ENCODE measurements at places on chromosomes 16 and 17. TPM values are rescaled to one million over a fixed set of nuclear protein-coding genes. Genes with fewer than 3 reads are reported as not detected.

- no peak for DNase-seq
Observed at GRCh38 chr16:76946879-76947278, 244.1 kb upstream of the MON1B start.

Gene VPS25
- 68.4 TPM for polyA plus RNA-seq

- DNase-seq = no peak
Observed at GRCh38 chr17:32483451-32484019, 3.3 kb upstream of the CDK5R1 start.

DNA sequence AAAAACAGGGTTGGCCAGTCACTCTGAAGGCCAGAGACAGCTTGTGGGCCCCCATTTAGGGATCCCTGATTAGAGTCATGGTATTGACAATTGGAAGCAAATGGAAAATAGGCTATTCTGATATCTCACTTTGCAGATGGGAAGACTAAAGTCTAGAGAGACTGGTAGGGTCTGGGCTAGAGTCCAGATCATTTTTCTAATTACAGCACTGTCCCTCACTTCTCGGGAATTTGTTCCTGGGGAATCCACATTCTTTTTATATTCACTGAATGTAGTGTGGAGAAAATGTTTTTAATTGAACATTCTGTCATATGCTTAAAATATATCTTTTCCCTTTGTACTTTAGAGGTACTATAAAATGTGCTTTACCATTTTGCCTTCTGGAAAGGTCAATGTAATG lies 1.1 kb downstream of the KATNIP start:
- no peak for DNase-seq

- no peak for DNase-seq
Observed at GRCh38 chr17:55705847-55706246, 16.8 kb downstream of the TMEM100 start.

DNA sequence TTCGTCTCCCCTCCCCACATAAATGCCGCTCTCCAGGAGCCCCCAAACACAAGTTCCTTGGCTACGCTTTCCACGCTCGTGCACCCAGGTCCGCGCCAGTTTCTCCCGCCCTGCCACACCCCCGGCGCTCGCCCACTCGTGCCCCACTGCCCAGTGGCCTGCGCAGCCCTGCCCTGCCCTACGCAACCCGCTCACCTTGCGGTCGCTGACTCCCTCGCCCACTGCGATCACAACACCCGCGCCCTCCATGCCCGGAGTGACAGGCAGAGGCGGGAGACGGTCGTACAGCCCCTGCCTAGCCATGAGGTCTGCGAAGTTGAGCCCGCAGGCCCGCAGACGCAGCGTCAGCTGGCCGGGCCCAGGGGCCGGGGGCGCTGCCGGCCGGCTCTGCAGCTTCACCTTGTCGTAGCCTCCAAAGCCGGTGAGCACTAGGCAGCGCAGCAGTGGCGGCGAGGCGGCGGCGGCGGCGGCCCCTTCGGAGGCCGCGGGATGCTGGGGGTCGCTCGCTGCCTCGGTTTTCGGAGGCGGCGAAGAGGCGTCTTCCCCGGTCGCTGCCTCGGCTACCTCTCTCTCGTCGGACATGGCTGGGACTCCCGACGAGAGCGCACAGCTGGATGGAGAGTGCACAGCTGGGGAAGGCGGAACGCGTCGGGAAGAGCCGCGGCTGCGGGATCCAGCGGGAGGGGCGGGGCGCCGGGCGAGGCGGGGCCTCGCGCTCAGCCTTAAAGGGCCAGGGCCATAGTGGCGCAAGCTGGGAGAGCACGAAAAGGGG lies at the start of gene VAT1:
VAT1 (minus strand) TSS at position 645 of the 772 bp plus-strand sequence; CDS start at position 582, 63 bp downstream.
- peak; percentile 82 for DNase-seq

GRCh38 chr17:63361182-63361581 lies 84.9 kb downstream of the CYB561 start:
- no peak for DNase-seq

DNA sequence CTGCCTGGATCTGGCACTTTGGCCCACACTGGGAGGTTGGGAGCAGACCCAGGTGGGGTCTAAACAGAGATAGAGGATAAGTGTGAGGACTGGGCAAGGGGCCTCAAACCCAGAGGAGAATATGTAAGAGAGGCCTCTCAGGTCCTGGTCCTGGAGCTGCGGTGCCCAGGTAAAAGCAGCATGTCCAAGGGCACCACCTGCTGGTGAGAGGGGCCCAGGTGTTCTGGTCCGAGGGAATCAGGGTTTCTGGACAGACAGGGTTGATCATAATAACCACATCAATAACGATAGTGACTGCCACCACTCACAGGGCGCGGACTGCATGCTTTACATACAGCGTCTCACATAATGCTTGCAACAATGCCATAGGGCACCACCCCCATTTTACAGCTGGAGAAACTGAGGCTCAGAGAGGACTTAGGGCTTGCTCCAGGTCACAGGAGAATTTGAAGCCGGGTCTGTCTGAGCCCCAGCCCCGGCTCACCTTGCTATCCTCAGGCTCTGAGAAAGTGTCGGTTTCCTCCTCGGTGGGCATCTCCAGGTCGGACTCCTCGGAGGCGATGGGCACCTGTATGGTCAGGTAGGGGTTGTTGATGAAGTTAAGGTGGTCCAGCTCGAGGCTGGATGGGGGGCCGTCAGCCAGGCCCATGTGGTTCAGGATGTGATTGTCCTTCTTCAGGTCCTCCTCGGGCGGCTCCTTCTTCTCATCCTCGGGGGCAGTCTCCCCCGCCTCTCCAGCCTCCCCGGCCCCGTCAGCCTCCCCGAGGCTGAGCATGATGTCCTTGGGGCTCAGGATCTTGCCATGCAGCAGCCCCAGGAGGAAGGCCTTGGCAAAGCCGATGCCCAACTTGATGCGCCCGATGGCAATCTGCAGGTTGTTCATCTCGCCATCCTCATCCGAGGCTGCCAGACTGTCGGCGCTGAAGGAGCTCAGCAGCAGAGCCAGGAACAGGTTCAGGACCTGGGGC lies 19.1 kb upstream of the CD79B start:
- DNase-seq = no peak

- DNase-seq = no peak
Observed at GRCh38 chr16:10668322-10669045, 26.2 kb downstream of the TEKT5 start.

- no peak for DNase-seq
Observed at GRCh38 chr16:2822158-2822495, 5.1 kb downstream of the PRSS21 start.

Gene SMIM36
- 0.26 TPM for polyA plus RNA-seq

Gene HS3ST3B1
- polyA plus RNA-seq = 2.2 TPM

GRCh38 chr17:51006601-51007000 lies 114.1 kb downstream of the SPAG9 start:
- DNase-seq = no peak

Gene DOC2B
- 5.2 TPM for polyA plus RNA-seq

Measured in left lung (tissue), 14 donors.